ENCODE measurements at places on chromosomes 2 and 18.
A peak's percentile ranks its signal among the peaks of the same experiment; 100 is the strongest.

DNA sequence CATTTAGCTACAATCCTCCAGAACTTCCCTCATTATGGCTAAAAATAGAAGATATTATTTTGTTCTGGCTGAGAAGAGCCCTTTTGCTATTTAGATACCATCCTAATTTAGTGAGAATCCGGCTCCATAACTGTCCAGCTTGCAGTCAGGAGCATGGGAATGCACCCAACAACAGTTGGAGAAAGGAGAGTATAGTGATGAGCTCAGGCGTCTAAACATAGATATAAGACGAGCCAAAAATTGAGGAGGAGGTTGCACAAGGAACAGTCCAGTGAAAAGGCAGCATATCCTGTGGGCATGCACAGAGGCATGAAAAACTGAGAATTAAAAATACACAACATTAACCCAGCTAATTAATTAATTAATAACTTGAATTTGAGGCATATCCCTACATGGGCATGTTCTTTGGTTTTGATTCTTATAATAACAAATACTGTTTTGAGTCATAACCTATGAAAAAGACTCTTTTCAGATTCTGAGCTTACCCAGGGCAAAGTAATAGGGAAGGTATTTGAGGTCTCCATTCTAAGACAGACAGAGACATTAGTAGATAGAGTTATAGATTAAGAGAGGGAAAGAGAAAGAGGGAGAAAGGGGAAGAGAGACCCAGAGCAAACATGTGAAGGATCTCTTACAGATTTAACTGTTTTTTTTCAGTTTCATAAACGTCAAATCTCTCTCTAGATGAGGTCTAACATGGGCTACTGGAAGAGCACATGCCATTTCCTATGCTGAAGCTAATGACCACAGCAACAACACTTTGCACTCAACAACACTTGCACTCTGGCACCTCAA lies 311.2 kb downstream of the OSR1 start:
- peaks cover 5% of the 10 kb centered on the region for H3K4me1 ChIP-seq
- H3K27me3 ChIP-seq: no peaks in the 10 kb centered on the region
- no peaks in the 10 kb centered on the region for H3K36me3 ChIP-seq
- no peak overlapping the region for H3K4me3 ChIP-seq
- DNase-seq: peak; percentile 26

DNA sequence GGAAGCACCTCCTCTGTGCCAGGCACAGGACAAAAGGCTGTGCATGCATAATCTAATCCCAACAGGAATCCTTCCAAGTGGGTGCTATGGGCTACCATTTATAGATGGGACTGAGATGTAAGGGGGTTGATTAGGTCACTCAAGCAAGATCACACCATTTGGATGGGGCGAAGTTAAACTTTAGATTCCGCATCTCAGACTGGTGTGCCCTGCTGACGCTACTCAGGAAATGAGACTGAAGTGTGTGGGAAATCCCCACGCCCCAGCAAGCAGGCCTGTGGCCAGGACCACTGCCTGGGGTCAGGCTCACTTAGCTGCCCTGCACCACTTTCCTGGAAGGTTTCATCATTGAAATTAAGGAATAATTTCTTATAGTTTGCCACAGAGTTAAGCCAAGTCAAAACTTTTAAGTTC lies 70.5 kb upstream of the PPP1CB start:
- no peak overlapping the region for H3K4me3 ChIP-seq
- no peaks in the 10 kb centered on the region for H3K27me3 ChIP-seq
- no peak for DNase-seq
- H3K27ac ChIP-seq: peak overlapping the region; percentile 84
- H3K4me1 ChIP-seq: peaks cover 14% of the 10 kb centered on the region
- H3K36me3 ChIP-seq: no peaks in the 10 kb centered on the region

GRCh38 chr2:37892436-37893114 lies 32.5 kb upstream of the RMDN2 start:
- H3K4me3 ChIP-seq: no peak overlapping the region
- DNase-seq: no peak
- no peaks in the 10 kb centered on the region for H3K36me3 ChIP-seq
- H3K27me3 ChIP-seq: no peaks in the 10 kb centered on the region

- H3K4me1 ChIP-seq: peaks cover 9% of the 10 kb centered on the region
- no peak overlapping the region for H3K27ac ChIP-seq
- H3K36me3 ChIP-seq: no peaks in the 10 kb centered on the region
- no peak for DNase-seq
Measured at GRCh38 chr2:68244456-68244855, 7.9 kb downstream of the PPP3R1 start.

GRCh38 chr2:200966770-200967169 lies 3.3 kb upstream of the ORC2 start:
- no peaks in the 10 kb centered on the region for H3K27me3 ChIP-seq
- no peak overlapping the region for H3K27ac ChIP-seq
- H3K4me3 ChIP-seq: no peak overlapping the region
- DNase-seq: no peak
- peaks cover 11% of the 10 kb centered on the region for H3K4me1 ChIP-seq

DNA sequence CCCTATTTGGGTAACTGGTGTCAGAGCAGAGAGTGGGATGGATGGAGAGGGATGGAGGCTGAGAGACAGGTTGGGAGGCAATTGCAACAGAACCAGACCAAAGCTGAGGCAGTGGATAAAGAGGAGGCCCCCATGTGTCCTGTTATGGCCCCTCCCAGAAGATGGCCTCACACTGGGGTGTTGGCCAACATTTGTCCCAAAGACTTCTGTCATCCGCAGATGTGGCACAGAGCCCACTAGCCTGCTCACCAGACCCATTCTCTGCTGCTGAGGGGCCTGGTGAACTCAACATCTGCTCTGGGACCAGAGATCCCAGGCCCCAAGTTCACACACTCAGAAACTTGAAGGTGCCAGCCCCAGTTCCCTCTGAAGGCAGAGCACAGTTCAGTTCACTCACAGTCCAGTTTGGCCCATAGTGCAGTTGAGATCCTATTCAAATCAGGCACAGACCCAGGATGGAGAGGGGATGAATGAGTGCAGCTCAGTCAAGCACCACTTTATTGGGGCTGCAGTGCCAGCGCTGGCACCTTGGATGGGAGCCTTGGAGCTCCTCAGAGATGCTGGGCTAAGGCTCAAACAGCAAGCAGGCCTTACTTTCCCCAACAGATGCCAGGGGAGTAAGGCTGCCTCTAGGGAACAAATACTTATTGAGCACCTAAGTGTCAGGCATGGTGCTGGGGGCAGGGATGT lies 189.2 kb downstream of the ZBTB7C start:
- no peak overlapping the region for H3K27ac ChIP-seq
- H3K4me1 ChIP-seq: no peaks in the 10 kb centered on the region
- no peaks in the 10 kb centered on the region for H3K36me3 ChIP-seq
- no peaks in the 10 kb centered on the region for H3K27me3 ChIP-seq
- H3K4me3 ChIP-seq: no peak overlapping the region

- H3K4me3 ChIP-seq: no peak overlapping the region
- DNase-seq: no peak
- H3K36me3 ChIP-seq: no peaks in the 10 kb centered on the region
- no peak overlapping the region for H3K27ac ChIP-seq
- H3K4me1 ChIP-seq: no peaks in the 10 kb centered on the region
Measured at GRCh38 chr18:31192086-31192776, 29.6 kb upstream of the DSC1 start.

GRCh38 chr18:24913507-24914170 lies 438.3 kb downstream of the ZNF521 start:
- DNase-seq: no peak
- H3K36me3 ChIP-seq: no peaks in the 10 kb centered on the region
- H3K27me3 ChIP-seq: no peaks in the 10 kb centered on the region
- H3K4me1 ChIP-seq: no peaks in the 10 kb centered on the region

DNA sequence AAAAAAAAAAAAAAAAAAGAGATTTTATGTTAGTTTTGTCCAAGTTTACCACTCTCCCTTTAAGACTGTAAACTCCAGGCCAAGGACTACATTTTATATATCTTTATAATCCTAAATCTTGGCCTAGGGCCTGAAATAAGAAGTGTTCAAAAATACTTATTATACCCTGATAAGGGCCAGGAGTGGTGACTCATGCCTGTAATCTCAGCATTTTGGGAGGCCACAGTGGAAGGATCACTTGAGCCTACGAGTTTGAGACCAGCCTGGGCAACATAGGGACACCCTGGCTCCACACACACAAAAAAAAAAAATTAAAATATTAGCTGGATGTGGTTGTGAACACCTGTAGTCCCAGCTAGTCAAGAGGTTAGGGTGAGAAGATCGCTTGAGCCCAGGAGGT lies 12.7 kb downstream of the TRIP12 start:
- no peak for DNase-seq
- no peaks in the 10 kb centered on the region for H3K27me3 ChIP-seq
- no peaks in the 10 kb centered on the region for H3K36me3 ChIP-seq

All from uterus (tissue), 4 donors.